CD4-positive, alpha-beta T cell treated with Interleukin-17A for 1 hour (primary cell): ENCODE measurements at places on chromosomes 11 and 22.

GRCh38 chr11:131242476-131243000 lies 127.9 kb upstream of the NTM start:
- DNase-seq: no peak

- no peak for DNase-seq
Observed at GRCh38 chr11:131928992-131929391, 558.6 kb downstream of the NTM start.

DNA sequence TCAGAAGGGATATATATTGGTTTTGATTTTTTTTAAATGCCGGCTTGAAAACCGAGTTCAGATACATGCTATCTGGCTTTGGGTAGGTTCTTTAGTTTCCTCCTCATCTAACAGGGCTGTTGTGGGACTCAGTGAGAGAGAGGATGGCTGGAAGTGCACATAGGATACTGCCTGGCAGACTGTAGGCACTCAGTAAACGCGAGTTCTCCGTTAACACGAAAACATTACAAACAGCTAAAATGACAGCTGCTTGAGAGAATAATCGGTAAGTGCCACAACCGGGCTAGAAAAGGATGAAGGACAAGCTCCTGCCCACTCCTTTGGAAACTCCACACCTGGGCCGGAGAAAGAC lies 369 bp downstream of the XRRA1 start:
- no peak for DNase-seq

GRCh38 chr11:86748296-86748695 lies 52.0 kb upstream of the PRSS23 start:
- DNase-seq: no peak

DNA sequence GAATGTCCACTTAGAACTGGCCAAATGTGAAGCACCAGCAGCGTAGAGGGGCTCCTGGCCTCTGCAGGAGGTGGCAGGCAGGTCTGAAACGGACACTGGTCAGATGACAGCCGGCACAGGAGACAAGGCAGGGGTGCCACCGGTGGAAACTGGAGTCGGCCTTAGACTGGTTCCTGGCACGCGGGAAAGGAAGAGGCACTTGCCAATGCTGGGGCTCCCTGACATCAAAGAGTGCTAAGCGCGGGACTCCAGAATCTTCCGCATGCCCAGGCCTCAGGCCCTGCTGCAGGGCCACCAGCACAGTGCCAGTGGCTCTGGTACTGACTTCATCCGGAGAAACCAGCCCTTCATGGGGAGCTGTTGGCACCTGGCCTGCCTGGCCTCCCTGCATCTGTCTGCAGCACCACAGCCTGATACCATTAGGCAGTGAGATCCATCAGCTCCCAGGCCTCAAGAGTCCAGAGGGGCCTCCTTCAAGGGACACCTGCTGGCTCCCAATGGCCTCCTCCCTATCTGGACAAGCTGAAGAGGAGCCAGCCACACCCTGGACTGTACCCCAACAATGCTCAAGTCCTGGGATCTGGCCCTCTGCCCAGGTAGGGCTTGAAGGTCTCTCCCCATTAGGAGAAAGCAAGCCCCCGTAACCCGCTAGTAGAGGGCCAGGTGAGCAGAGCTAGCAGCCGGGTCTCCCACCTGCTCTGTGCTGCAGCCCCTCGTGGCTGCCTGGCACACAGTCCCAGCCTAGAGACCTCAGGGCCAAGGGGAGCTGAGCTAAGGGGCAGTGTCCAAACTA lies 29.7 kb upstream of the GNB1L start:
- no peak for DNase-seq
